NCI-H2081 (cell line): ENCODE measurements at places on chromosomes 12 and 14.

GRCh38 chr12:52019113-52019770 lies 12.5 kb downstream of the TAMALIN start:
- DNase-seq: peak; percentile 90

DNA sequence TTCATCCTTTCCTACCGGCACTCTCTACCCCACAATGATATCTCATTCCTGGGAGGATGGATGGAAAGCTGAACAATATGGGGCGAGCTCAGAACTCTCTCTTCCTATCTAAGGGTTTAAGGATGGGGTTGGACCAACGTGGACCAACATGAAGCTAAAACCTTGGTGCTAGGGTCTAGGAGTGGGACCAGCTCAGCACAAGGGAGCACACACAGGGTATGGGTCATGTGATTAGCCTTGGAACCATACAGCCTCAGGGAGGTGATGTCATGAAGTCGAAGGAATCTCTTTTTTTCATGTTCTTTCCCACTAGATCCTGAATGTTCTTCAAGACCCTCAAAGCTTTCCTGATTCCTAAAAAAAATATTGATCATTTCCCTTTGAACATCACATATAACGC lies 3.3 kb downstream of the GUCY2C start:
- no peak for DNase-seq

DNA sequence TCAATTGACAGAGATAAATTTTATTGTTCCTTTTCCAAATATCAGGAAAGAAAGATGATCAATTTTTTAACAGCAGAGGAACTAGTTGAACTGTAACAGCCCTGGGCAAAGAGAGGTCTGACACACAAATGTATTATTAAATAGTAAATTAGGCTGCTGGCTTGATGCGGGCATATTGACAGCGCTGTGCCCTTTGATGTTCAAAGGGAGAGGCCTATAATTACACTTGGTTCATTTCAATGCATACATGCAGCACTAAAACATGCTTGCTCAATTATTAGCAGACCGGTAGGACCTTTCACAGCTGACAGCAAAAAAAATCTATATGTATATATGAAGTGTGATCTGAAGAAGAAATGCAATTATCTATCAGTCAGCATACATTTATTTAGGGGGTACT lies 219.8 kb downstream of the SLC2A13 start:
- no peak for DNase-seq

- DNase-seq: no peak
These were observed 335.9 kb downstream of the ATP23 start for GRCh38 chr12:58277231-58277630.

DNA sequence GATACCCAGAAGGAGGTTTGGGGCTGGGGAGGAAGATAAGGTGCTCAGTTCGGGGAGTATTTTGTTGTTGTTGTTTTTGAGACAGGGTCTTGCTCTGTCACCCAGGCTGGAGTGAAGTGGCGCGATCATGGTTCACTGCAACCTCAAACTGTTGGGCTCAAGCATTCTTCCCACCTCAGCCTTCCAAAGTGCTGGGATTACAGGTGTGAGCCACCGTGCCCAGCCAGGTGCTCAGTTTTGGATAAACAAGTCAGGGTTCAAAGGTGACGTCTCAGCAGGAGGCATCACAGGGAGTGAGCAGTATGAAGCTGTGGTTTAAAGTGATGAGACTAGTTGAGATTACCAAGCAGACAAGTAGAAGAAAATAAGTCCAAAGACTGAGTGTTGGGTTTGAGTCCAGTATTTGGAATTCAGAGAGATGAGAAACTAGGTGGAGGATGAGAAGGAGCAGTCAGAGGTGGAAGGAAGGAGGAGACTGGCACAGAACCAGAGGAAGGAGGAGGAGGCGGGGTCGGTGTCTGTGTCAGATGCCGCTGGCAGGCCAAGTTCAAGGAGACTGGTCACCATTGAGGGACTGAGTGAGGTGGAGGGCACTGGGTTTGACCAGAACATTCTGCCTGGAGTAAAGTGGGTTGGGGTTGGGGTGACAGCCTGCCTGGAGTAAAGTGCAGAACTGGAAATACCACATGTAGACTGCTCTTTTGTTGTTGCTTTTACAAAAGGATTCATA lies 16.1 kb downstream of the SLC35E3 start:
- DNase-seq: no peak

DNA sequence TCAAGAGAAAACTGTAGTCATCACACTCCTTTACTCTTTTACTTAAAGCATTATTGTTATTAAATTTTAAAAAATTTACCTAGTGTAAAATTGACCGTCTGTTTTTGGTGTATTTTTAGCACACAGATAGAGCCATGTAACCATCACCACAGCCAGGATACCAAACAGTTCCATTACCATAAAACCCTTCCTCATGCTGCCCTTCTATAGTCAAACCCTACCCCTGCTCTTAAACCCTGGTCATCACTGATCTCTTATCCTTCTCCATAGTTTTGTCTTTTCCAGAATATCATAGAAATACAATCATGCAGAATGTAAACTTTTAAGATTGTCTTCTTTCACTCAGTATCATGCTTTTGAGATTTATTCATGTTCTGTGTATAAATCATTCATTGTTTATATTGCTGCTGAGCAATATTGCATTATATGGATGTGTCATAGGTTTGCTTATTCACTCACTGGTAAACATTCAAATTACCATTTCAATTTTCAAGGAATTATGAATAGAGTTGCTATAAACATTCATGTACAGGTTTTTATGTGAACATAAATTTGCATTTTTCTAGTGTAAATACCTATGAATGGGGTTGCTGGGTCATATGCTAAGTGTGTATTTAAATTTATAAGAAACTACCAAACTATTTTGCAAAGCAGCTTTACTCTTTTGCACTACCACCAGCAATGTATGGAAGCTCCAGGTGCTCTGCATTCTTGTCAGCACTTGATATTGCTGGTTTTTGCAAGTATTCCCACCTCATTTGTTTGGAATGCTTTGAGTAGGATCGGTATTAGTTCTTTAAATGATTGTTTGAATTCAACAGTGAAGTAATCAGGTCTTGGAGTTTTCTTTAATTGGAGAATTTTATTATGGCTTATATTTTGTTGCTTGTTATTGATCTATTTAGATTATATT lies 125.5 kb downstream of the LMNTD1 start:
- no peak for DNase-seq

GRCh38 chr12:77035226-77035625 lies 30.1 kb downstream of the E2F7 start:
- no peak for DNase-seq

GRCh38 chr12:105351523-105351922 lies 21.0 kb downstream of the C12orf75 start:
- no peak for DNase-seq

GRCh38 chr14:59305836-59306555 lies 117.5 kb downstream of the DAAM1 start:
- DNase-seq: no peak

- DNase-seq: no peak
These were observed 109.3 kb downstream of the ITPR2 start for GRCh38 chr12:26723379-26724308.

DNA sequence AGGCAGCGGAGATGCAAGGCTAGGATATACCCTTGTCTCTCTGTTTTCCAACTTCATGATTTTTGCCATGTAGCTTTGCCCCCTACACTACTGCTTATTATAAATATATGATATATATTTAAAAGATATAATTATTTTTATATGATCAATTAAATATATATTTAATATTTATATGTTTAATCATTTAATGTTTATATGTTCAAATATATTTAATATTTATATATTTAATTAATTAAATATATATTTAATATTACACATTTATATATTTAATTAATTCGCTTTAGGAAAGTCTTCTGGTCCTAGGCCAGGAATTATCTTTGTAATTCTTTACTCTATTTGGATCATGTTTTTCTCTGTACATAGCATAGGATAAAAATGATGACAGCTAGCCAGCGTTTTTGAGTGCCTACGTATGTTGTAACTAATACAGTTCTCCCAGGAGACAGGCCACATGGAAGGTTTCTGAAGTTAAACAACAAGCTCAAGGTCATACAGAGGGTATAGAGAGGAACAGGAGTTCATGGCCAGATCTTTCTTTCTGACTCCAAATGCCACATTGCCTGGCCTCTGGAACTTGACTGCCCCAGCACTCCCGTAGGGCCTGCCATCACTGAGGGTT lies 192.5 kb downstream of the KCNA5 start:
- DNase-seq: no peak

DNA sequence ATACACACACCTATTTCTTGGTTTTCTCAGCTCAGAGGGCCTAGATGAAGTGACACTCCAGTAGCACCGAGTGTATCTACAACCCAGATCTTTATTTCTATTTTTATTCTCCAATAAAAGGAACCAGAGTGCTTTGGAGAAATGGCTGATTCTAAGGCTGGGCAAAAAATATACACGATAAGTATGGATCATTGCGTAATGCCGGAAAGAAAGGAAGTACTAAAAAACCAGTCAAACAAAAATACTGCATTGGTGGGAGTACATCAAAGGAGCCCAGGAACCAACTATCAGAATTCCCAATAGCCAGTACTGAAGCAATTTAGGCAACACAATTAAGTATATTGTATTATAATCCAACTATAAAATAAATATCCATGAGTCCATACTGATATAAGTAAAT lies 400.9 kb upstream of the CCDC196 start:
- DNase-seq: no peak

- no peak for DNase-seq
These were observed 47.6 kb upstream of the HIF1A start for GRCh38 chr14:61647704-61648103.

DNA sequence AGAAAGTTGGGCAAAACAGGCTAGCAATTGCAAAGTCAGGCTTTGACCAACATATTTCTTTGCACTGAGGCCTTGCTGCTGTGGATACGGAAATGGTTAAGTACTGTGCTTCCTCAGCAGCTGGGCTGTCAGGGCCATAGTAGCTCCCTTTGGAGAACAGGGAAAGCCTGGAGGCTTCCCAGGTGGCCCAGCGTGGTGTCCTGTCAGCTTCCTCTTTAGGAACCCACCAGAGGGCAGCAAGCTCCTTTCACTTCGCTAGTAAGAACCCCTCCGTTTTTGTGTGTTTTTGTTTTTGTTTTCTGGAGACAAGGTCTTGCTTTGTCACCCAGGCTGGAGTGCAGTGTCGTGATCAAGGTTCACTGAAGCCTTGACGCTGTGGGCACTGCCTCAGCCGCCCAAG lies 1.7 kb upstream of the CFAP251 start:
- peak; percentile 39 for DNase-seq

- DNase-seq: peak; percentile 52
These were observed 103.3 kb upstream of the CCDC175 start for GRCh38 chr14:59679872-59680271.

DNA sequence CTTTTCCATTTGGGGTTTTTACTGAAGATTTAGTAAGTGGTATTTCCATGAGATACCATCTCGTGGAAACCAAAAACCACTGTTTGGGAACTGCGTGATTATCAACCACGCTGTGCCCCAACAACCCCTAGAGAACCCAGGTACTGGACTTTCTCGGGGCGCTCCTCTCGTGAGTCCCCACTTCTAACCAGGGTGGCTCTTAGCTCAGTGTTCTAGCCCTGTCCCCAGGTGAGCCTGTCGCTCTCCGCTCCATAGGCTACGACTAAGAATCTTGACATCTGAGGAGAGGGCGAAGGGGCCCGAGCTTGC lies 686 bp downstream of the MCRS1 start:
- DNase-seq: no peak

DNA sequence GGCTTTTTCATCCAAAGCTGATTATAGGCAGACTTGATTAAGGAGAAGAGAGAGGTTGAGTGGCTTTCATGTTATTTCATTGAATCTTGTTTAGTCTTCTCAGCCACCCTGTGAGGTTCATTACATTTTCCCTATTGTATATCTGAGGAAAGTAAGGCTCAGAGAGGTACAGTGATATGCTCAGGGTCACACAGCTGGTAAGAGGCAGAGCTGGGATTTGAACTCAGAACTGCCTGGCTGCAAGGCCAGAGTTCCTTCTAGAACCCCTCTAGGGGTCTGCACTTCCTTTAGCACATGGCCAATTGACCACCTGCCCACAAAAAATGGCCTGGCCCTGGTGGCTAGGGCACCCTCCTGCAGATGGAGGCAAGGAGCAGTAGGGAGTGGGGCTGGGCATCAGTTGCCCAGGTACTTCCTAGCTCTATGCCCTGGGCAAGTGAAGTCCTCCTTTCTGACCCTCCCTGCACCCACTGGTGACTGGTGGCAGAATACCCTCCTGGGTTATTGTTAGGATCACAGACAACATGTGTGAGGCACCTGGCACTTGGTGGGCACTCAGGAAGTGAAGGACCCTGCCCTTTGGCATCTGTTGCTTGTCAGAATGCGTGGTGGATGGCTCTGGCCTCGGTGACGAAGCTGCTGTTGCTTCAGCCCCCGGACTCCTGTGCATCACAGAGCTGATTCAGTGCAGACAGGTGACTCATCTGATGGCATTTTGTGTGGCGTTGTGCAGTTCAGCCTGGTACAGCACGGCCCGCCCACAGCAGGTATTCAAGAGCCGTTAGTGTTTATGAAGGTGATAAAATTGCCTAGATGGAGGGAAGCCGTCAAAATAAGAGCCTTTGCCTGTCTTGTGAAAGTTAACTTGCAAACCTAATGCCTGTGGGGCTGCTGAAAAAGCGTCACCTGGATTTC lies 115.8 kb downstream of the SLC25A47 start:
- no peak for DNase-seq

DNA sequence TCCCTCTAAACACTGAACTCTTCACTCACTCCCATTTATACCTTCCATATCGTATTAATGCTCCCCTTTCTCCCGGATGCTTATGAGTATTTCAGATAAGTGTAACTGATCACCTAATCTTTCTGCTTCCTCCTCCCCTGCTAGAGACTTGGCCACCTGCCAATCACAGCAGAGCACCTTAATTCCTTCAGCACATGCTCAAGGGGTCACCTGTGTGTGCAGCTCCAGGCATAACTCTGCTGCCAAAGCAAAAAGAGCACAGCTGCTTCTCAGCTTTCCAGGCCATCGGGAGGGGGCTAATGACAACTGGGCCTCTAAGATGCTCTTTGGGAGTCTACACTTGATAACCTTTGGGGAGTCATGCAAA lies 106.9 kb upstream of the DYRK2 start:
- no peak for DNase-seq

GRCh38 chr12:57741844-57742738 lies 2.7 kb upstream of the TSPAN31 start:
- DNase-seq: no peak

DNA sequence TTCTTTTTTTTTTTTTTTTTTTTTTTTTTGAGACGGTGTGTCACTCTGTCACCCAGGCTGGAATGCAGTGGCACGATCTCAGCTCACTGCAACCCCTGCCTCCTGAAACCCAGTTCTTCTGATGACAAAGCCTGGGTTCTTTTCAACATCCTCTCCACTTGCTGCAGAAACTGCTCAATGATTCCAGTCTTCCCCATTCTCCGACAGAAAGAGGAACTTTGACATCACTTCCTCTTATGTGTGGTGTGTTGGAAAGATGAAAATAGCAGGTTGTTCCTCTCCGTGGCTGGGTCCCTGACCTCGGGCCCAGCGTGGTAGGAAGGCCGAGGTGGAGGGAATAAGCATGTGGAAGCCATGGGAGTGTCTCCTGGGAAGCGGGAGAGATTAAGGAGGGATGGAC lies 198.4 kb downstream of the PHETA1 start:
- no peak for DNase-seq

GRCh38 chr12:89875809-89876208 lies 167.2 kb upstream of the ATP2B1 start:
- no peak for DNase-seq
